NCI-H2081 (cell line): ENCODE measurements at places on chromosomes 11 and 22.

DNA sequence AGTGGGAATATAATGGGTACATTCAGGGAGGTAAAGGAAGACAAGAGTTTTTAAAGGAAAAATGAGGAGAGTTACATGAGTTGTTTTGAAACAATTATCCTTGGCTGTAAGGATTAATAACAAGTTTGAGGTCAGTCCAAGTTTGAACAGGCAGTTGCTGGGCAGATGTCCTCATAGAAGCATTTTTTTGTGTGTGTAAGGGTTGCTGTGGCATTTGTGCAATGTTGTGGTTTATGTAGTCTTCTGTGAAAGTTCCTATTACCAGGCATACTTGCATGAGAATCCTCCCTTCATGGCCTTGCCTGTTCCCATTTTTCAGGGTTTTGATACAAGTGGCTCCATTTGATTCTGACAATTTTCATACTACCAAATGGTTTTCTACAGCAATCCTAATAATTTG is 400.2 kb downstream of the KCNA4 start:
- DNase-seq: no peak

GRCh38 chr11:131033151-131033651 is 116.9 kb upstream of the SNX19 start:
- DNase-seq: no peak

DNA sequence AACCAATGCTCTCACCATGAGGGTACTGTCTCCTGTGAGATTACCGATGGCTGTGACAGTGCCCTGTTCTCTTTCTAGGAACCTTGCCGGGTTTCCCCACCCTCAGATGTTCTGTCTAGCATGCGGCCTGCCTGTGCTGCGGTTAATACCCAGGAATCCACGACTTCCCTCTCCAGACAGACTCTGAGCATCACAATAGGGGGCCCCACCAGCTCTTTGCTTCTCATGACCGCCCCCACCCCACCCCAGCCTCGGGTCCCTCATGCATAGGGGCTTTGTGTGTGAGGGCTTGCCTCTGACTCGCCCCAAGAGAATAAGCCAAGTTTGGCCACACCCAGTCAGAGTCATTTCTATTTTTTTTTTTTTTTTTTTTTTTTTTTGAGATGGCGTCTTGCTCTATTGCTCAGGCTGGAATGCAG is 10.3 kb downstream of the PARVG start:
- DNase-seq: no peak

GRCh38 chr22:24588381-24588756 is 4.5 kb downstream of the LRRC75B start:
- no peak for DNase-seq

DNA sequence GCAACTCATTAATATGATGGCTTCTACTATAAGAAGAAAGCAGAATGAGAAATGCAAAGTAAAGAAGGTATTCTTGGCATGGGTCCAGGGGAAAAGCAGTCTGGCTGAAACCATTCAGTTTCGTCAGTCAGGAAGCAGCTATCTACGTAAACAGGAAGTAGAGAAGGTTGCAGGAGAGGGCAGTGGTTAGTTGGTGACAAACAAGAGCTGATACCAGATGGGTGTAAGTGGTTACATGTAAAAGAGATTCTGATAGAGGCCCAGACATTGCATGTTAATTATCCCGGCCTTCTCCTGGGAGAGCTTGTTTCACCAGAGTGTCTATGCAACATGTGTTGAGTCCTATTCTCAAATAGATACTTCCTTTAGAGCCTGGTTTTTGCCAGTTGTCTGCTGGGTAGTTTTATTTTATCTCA is 58.4 kb upstream of the PSMA1 start:
- DNase-seq: no peak

DNA sequence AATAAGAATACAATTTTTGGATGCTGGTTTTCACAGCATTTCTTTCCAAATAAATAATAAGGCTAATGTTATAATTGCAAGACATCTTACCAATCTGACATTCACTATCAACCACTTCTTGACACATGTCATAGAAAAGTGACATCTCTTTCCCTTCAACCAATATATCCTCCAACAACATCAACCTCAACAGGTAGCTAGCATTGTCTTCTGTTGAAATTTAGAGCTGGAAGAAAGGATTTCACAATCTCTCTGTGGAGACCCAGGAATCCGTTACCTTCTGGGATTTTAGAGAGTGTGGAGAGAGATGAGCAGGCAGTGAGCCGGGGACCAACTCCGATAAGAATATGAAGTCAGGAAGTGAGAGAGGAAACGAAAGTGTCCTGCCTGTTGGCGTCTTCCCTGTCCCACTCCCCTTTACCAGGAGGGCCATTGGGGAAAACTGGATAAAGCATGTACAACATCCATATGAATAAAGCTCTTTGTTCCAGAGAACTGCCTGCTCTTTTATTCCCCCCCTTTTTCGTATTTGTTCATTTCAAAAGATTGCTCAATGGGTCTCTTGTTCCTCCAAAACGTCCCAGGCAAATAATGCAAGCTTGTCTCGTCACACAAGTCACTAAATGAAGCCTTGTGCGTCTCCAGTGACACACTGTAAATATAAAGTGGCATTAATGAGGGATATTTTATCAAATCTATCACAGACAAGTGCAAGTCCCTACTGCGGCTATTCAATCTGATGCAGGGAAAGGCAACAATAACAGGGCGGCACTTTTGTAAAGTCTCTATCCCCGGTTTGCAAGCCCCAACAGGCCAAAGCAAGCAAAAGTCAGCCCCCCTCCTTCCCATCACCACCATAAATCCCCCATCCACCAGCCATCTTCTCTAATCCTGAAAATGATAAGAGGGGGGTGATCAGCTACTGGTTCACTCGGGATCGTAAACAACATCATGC is 3.4 kb downstream of the CADM1 start:
- DNase-seq: peak; percentile 14

DNA sequence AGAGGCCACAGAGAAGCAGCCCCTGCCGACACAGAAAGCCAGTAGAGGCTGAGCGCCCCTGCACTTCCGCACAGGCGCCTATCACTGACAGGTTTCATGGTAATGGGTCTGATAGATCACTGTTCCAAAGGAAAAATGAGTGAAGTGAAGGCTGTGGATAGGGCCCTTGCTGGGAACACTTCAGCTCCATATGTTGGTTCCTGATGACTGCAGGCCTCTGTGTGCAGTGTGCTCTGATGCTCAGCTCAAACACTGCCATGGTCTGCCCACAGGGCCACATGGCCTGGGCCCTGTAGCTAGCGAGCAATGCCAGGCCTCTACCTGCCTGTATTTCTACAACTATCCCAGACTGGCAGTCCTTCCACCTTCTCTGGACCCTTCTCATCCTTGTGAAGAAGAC is 62.7 kb upstream of the CLTCL1 start:
- DNase-seq: no peak

GRCh38 chr11:116445108-116446047 is 327.4 kb downstream of the BUD13 start:
- peak; percentile 63 for DNase-seq

DNA sequence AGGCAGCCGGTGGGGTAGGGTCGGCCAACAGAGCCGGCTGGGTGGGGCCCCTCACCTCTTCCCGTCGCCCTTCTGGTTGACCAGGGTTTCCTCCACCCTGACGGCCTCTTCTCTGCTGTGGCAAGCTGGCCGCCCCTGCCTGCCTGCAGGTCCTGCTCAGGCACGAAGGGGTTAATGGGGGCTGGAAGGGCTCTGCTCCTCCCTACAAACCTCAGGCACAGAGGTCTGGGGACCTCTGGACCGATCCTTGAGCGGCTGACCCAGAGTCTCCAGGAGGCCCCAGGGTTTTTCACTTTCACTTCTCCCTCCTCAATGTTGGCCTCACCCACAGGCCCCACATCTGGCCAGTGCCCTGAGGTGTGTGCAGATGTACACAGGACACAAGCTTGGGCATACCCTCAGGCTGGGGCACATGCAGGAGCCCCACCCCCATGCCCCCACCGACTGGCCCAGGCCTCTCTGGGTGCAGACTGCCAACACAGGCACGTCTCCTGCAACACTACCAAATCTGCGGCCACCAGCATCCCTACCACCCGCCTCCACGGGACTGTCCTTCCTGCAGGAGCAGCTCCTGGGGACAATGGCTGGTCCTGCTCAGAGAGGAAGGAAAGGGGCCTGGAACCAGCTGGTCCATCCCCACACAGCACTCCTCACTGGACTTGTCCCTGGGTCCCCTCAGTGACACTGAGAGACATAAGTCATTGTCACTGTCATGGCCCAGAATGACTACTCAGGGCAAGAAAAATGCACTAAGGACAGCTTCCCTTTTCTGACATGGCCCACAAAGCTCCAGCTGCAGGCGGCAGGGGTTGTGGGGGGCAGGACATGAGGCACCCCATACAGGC is 3.2 kb upstream of the TBX1 start:
- no peak for DNase-seq

- no peak for DNase-seq
These were observed 421.3 kb upstream of the NARS2 start for GRCh38 chr11:78996007-78996406.

DNA sequence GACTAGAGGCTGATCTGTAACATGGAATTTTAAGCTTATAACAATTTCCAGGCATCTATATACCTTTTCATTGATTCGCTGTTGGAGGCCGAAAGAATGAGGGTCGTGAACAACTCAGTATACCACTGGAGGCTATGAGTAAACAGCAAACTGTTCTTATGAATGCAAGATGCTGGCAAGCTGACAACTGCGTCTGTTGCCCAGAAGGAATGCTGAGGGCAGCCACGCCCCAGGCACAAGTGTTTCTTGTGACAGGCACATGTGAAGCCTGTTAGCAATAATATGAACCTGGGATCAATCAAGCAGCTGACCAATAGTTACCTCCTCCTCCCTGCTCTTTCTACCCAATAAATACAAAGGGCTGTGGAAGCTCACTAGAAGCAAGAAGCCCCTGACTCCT is 15.3 kb downstream of the RTCB start:
- no peak for DNase-seq

DNA sequence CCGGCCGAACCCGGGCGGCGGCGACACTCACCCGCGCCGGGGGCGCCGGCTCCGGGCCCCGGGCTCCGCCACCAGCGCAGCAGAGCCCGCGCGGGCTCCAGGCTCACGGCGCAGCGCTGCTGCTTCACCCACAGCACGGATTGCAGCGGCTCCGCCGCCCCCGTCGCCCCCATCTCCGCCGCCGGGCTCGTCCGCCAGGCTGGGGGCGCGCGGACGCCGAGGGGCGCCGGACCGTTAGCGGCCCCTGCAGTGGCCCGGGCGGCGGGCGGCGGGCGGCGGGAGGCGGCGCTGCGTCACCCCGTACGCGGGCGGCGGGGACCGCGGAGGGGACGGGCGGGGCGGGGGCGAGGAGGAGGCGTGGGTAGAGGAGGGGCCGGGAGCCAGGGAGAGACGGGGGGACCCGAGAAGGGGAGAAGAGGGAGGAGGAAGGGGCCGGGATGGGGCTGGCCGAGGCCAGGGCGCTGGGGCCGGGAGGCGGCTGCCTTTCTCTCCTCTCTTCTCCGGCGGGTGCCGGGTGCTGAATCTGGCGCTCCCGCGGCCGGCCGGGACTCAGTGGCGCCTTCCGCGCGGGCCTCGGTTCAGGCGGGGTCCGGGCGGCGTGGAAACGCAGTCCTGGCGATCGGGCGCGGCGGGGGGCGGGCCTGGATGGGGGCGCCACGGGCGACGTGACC is at the start of gene CERK:
TSS of gene CERK (minus strand) at position 277 of the 671 bp plus-strand sequence. CDS start at position 173, 104 bp downstream.
- DNase-seq: peak; percentile 54

GRCh38 chr11:19294444-19294843 is 53.7 kb upstream of the E2F8 start:
- no peak for DNase-seq

DNA sequence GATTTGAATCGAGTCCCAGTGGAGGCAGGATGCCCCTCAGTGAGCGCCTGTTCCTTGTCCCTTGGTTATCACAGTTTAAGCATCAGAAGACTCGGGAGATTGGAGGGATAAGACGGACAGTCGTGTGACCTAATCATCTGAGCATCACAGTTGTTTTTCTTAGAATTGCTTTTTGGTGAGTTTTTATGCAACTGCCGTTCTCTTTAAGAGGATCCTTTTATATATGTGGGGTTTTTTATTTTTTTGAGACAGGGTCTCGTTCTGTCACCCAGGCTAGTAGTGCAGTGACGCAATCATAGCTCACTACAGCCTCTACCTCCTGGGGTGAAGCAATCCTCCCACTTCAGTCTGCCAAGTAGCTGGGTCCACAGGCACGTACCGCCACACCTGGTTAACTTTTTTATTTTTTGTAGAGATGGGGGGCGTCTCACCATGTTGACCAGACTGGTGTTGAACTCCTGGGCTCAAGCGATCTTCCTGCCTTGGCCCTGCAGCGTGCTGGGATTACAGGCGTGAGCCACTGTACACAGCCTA is 16.5 kb downstream of the NUP50 start:
- no peak for DNase-seq

GRCh38 chr11:126464796-126465195 is 109.3 kb downstream of the ST3GAL4 start:
- no peak for DNase-seq

DNA sequence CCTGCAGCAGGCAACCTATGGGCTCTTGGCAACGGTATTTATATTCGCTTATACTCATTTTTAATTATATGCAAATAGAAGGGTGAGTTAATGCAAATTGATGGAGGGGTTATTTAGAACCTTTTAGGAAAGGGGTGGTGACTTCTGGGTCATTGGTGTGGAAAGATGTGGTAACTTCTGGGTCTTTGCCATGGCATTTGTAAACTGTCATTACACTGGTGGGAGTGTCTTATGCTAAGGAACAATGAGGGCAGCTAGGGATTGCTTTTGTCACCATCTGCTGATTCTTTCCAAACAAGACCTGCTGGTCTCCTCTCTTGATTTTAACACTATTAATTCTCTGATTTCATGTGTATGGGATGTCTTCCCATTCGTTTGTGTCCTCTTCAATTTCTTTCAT is 11.7 kb upstream of the KAT5 start:
- DNase-seq: peak; percentile 82

GRCh38 chr22:47049078-47049624 is 286.7 kb downstream of the TBC1D22A start:
- no peak for DNase-seq

DNA sequence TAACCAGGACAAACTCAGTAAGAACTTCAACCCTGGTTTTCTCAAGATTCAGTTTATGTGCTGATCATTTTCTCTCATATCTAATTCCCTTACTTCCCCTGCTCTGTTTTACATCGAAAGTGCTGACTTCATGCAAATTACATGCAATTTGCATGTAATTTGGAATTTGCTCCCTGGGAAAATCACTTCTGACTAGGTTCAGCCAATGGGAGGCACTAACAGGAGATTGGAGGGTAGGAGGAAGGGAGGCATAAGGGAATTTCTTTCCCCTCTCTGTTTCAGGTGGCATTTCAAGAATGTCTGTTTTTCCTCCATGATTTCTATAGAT is 363.3 kb upstream of the CCDC90B start:
- no peak for DNase-seq

DNA sequence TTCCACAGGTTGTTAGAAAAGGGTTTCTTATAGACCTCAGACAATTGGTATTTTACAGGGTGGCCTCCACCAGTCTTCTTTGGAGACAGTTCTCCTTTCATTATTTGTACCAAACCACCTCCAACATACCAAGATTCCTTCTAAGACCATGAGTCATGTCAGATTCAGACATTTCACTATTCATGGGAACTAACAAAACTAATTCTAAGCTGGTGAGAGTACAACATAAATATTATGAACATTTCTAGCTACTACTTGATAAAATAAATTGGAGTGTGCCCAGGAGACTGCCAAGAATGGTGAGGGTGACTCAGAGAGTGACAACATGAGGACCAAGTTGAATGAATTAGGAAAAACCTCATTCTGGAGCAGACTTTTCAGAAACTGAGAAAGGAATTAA is 494.6 kb upstream of the LRRC4C start:
- DNase-seq: no peak

- peak; percentile 60 for DNase-seq
These were observed at the start of gene PHF21B for GRCh38 chr22:45009606-45010531. TSS of gene PHF21B (minus strand) at chr22:45010005. CDS start at chr22:45009549, 456 bp downstream.
